ENCODE measurements at places on chromosomes 3 and 15. TPM values are rescaled to one million over a fixed set of nuclear protein-coding genes. Genes with fewer than 3 reads are reported as not detected.

GRCh38 chr3:165181556-165181955, 14.6 kb downstream of the SLITRK3 start:
- DNase-seq: no peak

- DNase-seq: no peak
Observed at GRCh38 chr3:169285057-169286033, 378.2 kb downstream of the MECOM start.

- DNase-seq: no peak
Observed at GRCh38 chr3:153277029-153277428, 115.0 kb downstream of the RAP2B start.

DNA sequence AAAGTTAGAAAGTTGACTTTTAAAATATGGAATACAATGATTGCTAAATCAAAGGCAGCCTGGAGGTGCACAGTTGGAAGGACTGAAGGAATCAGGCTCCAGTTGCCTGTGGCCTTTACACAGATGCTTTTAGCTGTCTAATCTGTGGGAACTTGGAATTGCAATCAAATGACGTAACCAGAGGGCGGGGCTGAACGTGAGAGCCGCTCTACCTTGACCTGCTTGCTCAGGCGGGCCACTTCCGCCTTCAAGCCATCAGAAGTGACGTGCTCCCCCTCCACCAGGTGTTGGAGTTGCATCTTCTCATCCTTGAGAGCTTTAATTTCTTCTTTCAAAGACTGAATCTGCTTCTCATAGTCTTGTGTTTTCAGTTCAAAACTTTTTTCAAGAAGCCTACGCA, 37.7 kb upstream of the GNB5 start:
- peak; percentile 40 for DNase-seq

GRCh38 chr3:129316248-129317013, 37.8 kb downstream of the HMCES start:
- DNase-seq: peak; percentile 92

- DNase-seq: no peak
Observed at GRCh38 chr3:108744762-108745161, 12.4 kb downstream of the RETNLB start.

DNA sequence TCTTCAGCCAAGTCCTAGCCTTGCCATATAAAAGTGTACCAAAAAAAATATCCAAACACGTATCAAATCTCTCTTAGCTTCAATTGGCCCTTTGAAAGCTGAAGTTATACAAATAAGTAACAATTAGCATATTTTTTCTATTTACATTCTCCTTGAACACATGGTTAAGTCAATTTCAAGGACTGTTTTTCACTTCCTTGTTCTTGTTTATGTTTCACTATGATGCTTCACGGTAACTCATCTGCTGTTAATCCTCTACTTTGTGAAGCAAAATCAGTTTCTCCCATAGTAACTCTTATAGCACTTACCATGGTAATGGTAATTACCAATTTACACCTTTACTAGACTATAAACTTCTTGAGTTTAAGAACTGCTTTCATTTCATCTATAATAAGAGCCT, 10.6 kb upstream of the SPRED1 start:
- DNase-seq: no peak

GRCh38 chr3:145557405-145557804, 603.6 kb downstream of the PLOD2 start:
- peak; percentile 15 for DNase-seq

- no peak for DNase-seq
Observed at GRCh38 chr3:122111974-122112373, 56.8 kb downstream of the CD86 start.

- no peak for DNase-seq
Observed at GRCh38 chr3:143972155-143972504, 507 bp downstream of the DIPK2A start.

DNA sequence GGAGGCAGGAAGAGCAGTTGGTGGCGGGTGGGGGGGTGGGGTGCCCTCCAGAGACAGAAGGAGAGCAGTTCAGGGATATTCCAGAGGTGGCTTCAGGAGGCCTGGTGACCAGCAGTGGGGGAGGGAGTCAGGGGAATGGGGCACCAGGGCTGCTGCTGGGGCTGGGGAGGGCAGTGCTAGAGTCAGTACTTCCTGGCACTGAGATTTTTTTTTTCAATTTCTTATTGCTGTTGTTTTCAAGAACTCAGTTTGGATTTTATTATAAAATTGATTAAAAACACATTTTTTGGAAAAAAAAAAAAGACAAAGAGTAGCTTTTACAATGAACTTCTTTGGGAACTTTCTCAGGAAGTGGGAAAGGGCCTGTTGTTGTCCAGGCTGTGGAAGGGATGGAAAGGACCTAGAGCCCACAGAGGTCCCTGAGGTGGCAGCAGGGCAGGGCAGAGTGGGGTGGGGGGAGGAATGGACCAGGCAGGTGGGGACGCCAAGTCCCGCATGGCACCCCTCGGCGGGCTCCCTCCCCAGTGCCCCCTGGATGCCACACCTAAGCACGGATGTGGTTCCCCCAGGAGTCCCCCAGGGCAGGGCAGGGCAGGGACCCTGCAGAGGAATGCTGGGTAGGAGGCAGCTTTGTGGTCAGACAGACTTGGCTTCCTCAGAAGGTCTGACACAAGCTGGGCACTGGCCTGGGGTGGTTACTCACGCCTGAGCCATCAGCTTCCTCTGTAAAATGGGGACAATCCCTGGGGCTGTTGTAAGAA, 8.5 kb upstream of the ANPEP start:
- no peak for DNase-seq

ROPN1 gene
- total RNA-seq: not detected

ACKR2 gene
- 0.11 TPM for total RNA-seq

CLSTN2 gene
- total RNA-seq: 25.4 TPM

PAQR5 gene
- 9.4 TPM for total RNA-seq

CHRNA7 gene
- total RNA-seq: 0.16 TPM

LNP1 gene
- total RNA-seq: 8.7 TPM

CHRFAM7A gene
- total RNA-seq: 0.10 TPM

MORF4L1 gene
- 527 TPM for total RNA-seq
